ENCODE measurements at places on chromosomes 11 and 22.

DNA sequence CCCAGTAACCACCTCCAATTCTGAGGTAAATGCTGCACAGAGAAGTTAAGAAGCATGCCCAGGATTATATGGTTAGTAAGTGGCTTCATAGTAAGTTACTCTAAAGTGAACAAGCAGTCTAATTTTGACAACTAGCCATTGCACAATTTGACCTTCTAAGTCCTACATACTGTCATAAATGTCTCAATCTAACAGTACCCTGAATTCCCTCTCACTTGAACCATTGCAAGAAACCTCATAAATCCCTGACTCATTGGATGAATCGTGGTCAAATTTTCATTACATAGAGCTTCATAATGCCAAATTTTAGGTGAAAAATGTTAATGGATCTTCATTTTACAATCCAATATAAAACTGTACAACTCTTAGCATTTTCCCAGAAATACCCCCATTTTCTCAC lies 217.3 kb upstream of the GRIA4 start:
- no peak for DNase-seq

- DNase-seq = peak; percentile 37
Measured at GRCh38 chr11:12706545-12707499, 32.6 kb downstream of the TEAD1 start.

- no peak for DNase-seq
Measured at GRCh38 chr11:34475656-34476055, 36.9 kb downstream of the CAT start.

- no peak for DNase-seq
Measured at GRCh38 chr11:46281371-46281831, 3.9 kb downstream of the CREB3L1 start.

DNA sequence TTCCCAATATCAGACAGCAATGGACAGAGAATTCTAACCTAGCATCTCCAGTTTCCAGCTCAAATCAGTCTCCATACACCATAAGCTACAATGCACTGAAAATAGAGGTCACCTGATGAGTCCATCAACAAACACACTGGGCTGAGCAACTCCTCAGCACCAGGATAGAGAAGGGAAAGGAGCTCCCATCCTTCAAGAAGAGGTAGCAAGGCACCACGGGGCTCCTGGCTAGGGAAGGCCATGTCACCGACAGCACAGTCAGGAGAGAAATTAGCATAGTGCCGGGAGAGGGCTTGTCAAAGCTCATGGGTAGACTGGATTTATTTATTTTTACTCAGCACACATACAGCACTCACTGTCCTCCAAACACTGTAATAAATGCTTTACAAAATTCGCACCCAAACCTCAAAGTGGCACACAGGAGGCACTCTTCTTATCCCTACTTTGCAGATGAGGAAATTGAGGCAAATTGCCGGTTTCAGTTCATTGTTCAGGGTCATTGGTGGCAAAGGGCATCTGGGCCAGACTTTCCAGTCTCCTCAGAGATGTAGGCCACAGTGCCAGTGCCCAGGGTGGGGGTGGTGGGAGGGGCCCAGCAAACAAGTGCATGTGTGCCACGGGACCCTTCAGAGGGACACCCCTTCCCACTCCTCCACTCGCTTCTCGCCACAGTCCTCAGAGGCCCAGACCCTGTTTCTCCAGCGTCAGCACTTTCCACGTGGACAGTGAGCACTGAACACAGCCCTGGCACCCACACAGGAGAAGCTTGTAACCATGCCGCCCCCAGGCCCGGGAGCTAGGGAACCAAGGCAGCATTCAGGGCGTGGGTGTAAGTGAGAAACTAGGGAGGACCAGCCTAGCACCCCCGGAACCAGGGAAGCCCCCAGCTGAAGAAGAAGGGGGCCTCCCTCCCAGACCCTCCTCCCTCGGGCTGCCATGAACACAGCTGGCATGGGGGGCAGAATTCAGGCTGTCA lies 1417.4 kb downstream of the TBC1D22A start:
- DNase-seq = no peak

GRCh38 chr22:38271101-38271500 lies 1.7 kb downstream of the TMEM184B start:
- no peak for DNase-seq

DNA sequence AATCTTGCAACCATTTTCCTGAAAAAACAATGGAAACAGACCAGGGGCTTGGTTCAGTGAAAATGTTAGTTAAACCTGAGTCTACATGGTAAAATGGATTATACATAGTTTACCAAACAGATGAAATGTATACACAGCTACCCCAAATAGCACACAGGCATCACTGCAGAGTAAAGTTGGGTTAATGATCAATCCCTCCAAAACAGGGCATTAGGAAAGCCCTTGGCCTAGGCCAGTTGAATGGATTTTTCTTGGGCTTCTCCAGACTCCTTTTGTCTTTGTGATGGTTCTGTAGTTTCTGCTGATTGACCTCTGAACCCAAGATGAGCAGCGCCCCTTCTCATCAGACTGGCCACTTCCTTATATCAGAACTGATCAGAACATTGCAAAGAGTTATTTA lies 173.5 kb downstream of the RRAS2 start:
- no peak for DNase-seq

DNA sequence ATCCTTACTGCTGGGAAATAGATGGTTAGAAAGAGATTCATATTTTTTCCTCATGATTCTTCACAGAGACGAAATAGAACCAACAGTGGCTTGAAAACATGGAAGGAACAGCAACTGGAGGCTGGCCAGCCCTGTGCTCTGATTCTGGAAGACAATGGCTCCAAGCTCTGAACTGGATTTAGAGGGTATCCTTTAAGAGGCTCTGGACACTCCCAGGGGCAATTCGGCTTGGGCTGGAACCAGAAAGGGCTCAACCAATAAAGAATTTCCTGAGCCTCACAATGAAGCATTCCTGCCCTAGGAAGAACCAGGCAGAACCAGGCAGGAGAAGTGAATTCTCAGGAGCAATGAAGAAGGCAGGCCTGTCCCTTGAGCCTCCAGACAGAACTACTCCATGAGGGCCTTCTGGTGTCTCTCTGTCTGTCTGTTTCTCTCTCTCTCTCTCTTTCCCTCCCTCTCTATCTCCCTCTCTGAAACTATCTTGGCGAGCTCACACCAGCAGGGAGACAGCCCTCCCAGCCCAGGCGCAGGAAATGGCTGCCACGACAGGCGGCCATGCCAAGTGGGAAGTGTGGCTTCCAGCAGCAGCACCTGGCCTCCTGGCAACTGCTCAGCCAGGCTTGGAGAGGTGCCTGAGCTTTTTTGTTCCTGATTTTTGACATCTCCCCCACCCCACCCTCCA lies 93.3 kb downstream of the RCN1 start:
- no peak for DNase-seq

GRCh38 chr11:41486424-41486823 lies 27.0 kb upstream of the LRRC4C start:
- DNase-seq = no peak

GRCh38 chr11:94652735-94653284 lies 85.6 kb downstream of the PIWIL4 start:
- DNase-seq = no peak

DNA sequence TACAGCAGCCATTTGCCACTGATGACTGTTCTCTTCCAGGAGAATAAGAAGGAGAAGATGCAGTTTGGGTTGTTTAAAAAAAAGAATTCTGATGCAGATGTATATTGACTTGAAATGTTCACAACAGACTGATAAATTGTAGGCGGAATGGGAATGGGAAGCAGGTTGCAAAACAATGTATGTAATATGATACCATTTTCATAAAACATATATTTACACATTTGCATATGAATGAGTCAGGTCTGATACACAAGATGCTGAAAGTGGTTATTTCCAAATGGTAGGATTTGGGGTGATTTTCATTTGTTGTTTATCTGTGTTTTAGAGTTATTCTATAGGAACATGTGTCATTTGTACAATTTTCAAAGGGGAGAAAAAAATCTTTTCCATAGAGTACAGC lies 9.0 kb upstream of the RCN1 start:
- DNase-seq = no peak

DNA sequence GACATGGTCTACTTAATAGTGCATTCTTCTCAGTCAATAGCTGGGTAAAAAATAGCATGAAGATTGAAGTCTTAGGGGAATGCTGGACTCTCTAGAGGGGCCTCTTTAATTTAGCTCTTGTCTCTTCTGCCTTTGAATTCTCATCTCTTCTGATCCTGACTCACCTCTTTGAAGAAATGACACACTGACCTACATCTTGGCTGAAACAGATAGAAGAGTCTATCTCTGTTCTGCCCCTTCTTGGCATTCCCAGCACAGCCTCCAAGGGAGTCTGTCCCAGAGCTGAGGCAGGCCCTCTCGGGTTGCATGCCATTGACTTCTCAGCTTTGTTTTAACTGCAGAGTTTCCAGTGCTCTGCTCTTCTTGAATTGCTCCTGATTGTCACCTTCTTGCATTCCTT lies 55.7 kb downstream of the PTPRJ start:
- DNase-seq = no peak

GRCh38 chr11:60193687-60194433 lies 11.0 kb upstream of the MS4A6A start:
- no peak for DNase-seq

DNA sequence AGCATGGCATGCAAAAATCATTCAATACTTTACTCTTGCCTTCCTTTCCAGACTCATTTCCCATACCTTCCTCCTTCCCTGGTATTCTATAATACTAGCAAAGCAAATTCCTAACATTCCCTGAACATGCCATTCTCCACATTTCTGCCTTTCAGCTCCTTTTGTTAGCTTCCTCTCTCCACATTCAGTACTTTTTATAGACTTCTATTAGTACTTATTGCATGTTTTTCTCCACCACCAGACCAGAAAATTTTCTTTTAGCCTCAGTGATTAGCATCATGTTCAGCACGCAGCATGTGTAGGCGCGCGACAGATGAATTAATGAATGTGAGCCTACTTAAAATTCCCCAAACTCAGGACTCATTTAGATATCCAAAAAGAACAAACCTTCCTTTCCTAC lies 935.3 kb downstream of the DLG2 start:
- no peak for DNase-seq

- no peak for DNase-seq
Measured at GRCh38 chr11:7448201-7448600, 37.1 kb upstream of the OLFML1 start.

GRCh38 chr11:16759857-16760508 lies 21.5 kb downstream of the C11orf58 start:
- no peak for DNase-seq

DNA sequence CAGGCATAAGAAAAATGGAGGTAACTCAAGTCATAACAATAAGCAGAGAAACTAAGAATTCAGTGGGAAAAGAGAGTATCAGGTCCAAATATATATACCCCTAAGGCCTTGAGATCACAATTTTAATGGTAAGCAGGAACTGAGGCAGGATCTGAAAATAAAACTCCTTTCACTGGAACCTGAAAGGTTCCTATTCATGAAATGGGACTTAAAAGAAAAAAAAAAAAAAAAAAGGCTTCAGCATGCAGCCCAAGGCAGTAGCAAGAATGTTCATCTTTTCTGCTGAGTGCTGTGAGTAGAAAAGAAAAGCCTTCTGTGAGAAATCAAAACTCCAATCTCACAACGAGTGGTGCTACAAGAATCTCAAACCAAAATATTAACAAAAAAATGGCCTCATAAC lies 75.3 kb downstream of the DLG2 start:
- no peak for DNase-seq

- DNase-seq = peak; percentile 60
Measured at GRCh38 chr11:9639099-9639498, 24.8 kb upstream of the SWAP70 start.

DNA sequence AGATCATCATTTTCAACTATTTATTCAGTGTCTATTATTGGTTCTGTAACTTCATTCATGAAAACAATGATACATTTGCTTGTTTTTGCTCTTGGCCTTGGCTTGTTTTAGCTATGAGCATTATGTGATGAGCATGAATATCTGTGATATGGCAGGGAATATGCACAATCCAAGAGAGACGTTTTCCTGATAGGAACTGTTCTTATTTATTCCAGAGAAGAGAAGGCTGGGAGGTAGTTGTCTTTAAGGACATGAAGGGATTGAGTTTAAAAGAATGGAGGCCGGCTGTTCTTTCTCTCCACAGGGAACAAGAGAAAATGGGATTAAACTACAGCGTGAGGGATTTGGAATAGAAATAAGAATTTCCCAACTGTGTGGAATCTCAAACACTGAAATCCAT lies 30.3 kb downstream of the BLID start:
- no peak for DNase-seq

DNA sequence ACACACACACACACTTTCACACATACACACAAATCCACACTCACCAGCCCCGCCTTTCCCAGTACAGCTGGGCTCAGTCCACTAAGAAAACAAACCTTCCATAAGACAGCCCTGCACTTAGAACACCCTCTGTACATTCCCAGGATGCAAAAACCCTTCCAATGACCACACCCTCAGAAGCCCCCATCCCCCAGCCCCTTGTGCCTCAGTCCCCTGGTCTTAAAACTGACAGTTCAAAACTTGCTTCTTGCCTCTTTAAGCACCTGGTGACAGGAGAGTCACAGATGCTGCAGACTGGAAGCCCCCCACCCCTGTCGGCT lies 23.0 kb downstream of the APLNR start:
- DNase-seq = no peak

DNA sequence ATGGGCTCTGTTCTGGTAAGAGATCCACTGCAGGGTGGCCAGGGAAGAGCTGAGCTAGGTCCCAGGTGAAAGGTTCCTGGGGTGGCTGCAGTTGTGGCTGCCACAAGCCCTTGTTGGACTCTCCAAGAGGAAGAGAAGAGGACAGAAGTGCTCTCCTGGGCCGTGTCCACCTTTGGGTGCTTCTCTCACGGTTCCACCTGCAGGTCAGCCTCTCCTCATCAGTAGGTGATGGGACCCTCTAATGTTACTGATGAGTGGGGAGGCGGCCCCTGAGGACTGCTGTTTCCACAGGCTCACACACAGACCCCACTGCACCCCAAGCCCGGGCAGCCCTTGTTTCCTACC lies 804.9 kb downstream of the BRD1 start:
- DNase-seq = no peak

- DNase-seq = peak; percentile 95
Measured at GRCh38 chr11:819129-819931, 616 bp downstream of the PNPLA2 start.

- DNase-seq = no peak
Measured at GRCh38 chr11:123253911-123254310, 58.9 kb upstream of the CLMP start.

GRCh38 chr22:48450188-48450825 lies 1377.4 kb downstream of the BRD1 start:
- DNase-seq = no peak

DNA sequence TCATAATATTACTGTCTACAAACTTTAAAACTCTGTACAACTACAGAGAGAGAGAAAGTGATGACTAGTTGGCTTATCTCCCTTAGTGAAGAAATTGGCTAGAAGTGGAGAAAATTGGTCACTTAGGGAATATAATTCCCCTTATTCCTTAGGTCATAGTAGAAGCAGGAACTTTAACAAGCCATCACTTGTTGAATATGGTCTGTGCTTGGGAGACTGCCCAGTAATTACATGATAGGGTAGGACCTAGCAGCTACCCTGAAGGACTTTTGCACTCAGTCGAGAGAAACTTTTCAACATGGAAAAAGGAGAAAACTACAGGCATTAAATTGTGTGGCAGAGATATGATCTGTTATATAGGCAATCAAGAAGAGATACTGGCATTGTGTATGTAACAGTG lies 576.5 kb upstream of the CCDC90B start:
- DNase-seq = no peak

GRCh38 chr11:114354076-114354475 lies 46.2 kb downstream of the C11orf71 start:
- DNase-seq = no peak

GRCh38 chr11:120151536-120151935 lies 13.6 kb upstream of the TRIM29 start:
- DNase-seq = no peak
